ENCODE measurements at places on chromosomes 16 and 17.
A peak's percentile ranks its signal among the peaks of the same experiment; 100 is the strongest.

GRCh38 chr17:77145224-77145611 lies 4.4 kb downstream of the SEC14L1 start:
- no peak for DNase-seq

- no peak for DNase-seq
Observed at GRCh38 chr17:73342050-73342522, 30.3 kb upstream of the CDC42EP4 start.

GRCh38 chr17:33284022-33284421 lies 9.1 kb downstream of the ASIC2 start:
- no peak for DNase-seq

- DNase-seq = no peak
Observed at GRCh38 chr16:3266873-3267537, 10.6 kb upstream of the MEFV start.

GRCh38 chr16:49530427-49530970 lies 156.9 kb downstream of the C16orf78 start:
- DNase-seq = peak; percentile 1

GRCh38 chr16:7314163-7314562 lies 18.5 kb upstream of the RBFOX1 start:
- no peak for DNase-seq

- no peak for DNase-seq
Observed at GRCh38 chr16:49456763-49457162, 83.2 kb downstream of the C16orf78 start.

GRCh38 chr16:27109666-27110523 lies 43.2 kb downstream of the C16orf82 start:
- DNase-seq = peak; percentile 65

DNA sequence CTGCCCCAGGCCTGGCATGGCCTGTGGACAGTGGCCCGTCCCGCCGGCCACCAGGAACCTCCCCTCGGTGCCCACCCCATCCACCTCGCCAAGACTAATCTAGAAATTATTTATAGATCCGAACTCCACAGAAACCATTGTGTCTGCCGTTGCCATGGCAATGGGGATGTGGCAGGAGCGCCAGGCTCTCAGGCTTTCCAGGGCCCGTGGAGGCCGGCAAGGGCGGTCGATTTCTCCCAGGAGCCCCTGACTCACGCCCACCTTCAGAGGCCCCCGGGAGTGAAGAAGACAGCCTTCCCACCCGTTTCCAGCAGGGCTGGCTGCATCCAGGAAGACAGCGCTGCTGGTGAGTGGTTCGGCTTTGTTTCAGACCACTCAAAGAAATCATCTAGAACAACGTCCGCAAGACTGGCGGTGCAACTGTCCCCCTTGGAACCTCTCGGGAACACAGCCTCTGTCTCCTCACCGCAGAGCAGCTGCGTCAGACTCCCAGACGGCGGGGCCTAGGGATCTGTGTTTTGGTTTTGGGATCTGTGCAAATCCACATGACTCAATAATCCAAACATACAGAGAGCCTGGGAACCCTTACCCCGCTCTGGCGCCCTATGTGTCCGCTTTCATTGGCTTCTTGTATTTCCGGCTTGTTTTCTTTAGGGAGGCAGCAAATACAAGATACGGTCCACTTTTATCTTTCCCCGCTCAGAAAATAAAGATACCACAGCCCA lies 48.5 kb upstream of the ZCCHC14 start:
- no peak for DNase-seq

DNA sequence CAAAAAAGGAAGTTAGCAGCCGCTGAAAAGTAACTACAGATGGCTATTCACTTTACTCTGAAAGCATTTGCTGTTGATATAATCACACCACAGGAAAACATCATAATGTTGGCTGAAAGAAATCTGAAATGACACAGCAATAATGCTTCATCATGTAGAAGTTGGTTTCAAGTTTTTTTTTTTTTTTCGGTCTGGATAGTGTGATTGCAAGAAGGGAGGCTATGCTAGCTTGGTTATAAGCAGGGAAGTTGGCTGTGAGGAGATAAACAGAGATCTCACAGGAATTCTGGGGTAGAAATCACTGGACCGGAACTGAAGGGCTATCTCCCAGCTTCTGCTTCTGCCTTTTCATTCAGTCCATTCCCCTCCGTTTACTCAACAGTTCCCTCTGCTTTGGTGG lies 57.9 kb downstream of the MYO1D start:
- no peak for DNase-seq

DNA sequence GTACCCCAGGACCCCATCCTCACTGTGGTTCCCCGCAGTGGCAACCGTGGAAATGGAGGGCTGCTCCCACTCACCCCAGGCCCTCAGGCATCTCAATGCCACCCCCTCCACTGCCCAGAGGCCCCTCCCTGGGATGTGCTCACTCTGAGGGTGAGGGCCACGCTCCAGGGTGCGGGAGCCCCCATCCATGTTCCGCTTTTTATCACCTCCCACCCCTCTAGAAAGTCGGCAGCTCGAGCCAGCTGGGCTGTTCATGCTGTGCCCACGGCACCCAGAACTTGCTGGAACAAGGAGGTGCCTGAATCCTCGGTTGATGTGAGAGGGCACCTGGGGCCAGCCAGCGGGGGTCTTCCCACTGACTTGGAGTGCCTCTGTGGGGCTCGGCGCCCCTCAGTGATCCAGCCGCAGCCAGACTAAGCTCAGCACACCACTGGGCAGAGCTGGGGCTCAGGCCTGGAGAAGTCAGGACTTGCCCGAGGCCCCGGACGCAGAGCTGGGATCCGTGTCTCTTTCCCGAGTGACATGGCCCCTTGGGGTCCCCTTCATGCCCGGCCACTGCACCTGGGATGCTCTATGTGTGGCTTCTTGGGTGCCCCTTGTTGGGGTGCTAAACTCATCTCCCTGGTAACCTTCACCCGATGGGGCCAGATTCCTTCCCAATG lies 143.1 kb upstream of the GSE1 start:
- DNase-seq = no peak

DNA sequence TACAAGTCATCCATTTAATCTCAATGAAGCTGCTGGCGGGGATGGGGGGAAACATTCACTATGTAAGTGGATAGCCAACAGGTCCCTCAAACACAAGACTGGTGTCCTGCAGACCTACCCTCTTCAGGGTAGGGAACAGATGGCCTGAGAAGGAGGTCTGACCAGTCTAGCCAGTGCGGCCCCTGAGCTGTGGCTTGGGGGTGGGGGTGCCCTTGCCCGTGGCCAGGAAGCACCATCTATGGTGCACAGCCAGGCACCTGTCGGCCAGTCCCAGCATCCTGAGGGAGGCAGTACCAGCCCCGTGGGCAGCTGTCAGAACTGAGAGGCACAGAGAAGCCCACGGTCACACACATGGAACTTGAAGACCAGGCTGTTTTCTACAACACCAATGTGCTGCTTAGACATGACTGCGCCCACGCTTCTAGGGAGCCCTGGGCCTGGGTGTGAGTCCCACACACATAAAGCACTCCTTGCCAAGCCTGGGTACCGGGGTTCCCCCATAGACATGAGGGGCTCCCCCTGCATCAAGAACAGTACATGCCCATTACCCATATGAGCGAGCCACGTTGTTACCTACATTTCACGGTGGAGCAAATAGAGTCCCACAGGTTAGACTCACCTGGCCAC lies 40.9 kb downstream of the RMI2 start:
- DNase-seq = no peak

DNA sequence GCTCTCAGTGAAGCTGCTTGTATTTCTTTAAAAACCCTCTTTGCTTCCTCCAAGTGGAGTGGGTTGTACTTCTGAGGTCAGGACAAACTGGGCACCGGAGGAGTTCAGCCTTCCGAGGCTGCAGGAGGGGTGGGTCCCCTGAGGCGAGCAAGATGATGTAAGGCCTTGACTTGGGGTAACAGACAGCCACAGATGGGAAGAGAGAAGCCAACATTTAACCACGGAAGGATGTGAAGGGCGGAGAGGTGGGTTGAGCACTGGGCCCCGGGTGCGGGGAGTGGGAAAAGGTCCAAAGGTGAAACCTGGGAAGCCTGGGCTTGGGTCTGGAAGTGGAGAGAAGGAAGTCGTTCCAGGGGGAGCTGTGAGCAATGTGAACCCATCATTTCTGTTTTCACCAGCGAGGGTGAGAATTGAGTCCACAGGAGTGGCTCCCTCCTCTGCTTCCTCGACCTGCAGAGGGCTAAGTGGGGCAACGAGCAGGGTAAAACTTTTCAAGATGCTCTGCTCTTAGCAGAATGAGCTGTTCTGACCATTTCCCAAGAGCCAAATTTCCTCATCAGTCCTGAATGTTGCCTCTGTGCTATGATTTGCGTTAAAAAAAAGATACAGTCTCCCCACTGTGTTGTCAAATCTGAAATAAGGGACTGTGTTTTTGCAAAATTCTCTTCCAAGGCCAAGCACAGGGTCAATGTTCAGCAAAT lies 137.7 kb upstream of the CRHR1 start:
- no peak for DNase-seq

DNA sequence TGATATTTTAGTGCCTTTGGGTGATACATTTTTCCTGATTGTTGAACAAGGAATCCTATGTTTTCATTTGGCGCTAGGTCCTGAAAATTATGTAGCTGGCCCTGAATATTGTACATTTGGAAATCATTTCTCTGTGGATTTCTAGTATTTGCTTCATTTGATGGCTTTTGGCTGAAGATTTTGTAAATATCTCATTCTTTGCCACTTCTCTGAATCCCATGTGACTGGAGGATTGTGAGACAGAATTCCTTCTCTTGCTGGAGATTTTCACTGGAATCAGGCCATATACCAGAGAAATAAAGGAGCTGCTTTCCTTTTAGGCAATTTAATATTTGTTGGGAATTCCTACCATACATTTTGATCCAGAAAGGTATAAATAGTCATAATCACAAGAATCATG lies 8.6 kb downstream of the KRT28 start:
- DNase-seq = no peak

DNA sequence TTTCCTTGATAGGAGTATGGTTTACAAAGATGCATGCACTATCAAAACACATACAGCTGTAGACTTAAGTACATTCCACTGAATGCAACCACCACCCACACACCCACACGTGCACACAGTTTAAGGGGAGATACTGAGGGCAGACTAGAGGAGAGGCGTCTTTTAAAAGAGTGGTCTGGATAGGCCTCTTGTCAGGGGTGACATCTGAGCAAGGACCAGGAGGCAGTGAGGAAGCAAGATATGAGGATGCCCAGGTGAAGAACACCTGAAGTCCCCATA lies 12.6 kb downstream of the MPHOSPH6 start:
- no peak for DNase-seq

- no peak for DNase-seq
Observed at GRCh38 chr16:54657058-54657708, 273.5 kb upstream of the IRX5 start.
